NCI-H1105 treated with DMSO at 0.1 percent for 48 hours (cell line): ENCODE measurements at places on chromosomes 5 and 9.

DNA sequence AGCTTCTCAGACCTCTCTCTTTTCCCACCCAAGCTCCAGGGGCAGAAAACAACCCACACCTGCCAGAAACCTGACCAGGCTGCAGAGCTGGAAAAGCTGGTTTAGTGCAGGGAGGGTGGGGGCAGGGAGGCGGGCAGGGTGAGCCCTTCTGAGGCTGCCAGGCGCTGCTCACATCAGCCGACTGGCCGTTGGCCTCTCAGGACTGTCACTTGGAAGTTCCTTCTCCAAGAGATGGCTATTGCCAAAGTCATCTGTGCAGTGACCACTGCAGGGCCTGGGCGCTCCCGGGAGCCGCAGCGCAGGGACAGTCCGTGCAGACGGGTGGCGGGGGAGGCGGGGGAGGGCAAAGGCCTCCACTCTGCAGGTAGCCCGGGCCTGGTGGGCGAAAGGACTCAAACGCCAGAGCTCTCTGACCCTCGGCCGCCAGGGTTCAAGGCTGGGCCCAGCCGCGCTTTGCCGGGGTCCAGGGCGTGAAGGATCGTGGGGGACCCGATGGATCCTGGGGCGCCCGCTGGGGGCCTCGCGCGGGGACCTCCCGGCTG is 205.0 kb upstream of the IER5L start:
- peak; percentile 74 for DNase-seq

GRCh38 chr9:127386249-127386648 is 10.7 kb upstream of the SLC2A8 start:
- DNase-seq: no peak

- DNase-seq: no peak
Observed at GRCh38 chr5:1204693-1205242, 3.4 kb downstream of the SLC6A19 start.

DNA sequence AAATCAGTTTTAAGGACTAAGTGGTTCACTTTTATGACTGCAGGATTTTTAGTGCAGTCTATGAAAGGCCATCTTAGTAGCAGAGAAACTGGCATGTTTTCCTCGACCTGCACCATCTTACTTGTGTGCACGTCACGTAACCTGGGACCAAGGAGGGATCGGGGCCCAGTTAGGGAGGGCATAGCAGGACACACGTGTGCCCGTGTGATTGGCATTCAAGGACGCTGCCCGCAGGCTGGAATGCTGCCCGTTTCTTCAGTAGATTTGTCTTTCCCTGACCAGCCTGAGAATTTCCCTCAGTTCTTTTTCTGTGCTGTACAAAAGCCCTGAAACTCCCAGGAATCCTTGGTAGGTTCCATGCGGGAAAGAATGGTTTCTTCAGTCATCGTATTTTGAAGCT is 196.3 kb downstream of the TRIO start:
- DNase-seq: no peak

GRCh38 chr5:149702934-149703646 is 27.0 kb upstream of the PPARGC1B start:
- no peak for DNase-seq

- no peak for DNase-seq
Observed at GRCh38 chr9:37414503-37414943, 8.0 kb upstream of the GRHPR start.

- DNase-seq: no peak
Observed at GRCh38 chr9:137295238-137295811, 6.7 kb downstream of the NRARP start.

DNA sequence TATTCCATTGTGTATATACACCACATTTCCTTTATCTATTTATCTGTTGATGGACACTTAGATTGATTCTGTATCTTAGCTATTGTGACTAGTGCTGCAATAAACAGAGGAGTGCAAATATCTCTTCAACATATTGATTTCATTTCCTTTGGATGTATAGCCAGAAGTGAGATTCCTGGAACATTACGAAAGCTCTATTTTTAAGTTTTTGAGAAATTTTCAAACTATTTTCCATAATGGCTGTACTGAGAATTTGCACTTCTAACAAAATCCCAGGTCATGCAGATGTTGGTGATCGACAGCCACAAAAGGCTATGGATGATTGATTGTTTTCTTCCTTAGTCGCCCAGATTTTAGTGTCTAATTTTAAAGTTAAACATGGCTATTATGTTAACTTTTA is 132.7 kb upstream of the MTAP start:
- DNase-seq: no peak

- DNase-seq: no peak
Observed at GRCh38 chr5:98309785-98310598, 463.5 kb upstream of the RGMB start.

GRCh38 chr9:94478755-94479730 is 75.8 kb upstream of the PCAT7 start:
- no peak for DNase-seq

GRCh38 chr5:40160435-40160834 is 519.3 kb upstream of the PTGER4 start:
- no peak for DNase-seq

DNA sequence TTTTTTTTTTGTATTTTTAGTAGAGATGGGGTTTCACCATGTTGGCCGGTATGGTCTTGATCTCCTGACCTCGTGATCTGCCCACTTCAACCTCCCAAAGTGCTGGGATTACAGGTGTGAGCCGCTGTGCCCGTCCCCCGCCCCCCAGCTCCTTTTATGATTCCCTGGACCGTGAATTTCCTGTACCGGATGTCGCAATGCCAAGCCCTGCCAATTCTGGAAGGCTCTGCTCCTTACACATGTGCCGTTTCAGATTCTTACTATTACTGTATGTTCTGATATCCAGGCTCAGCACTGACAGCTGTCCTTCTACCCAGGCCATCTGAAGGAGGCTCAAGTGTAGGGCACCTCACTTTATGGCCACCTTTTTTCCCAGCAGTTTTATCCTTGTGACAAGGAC is 100.1 kb downstream of the PLCXD3 start:
- DNase-seq: no peak

DNA sequence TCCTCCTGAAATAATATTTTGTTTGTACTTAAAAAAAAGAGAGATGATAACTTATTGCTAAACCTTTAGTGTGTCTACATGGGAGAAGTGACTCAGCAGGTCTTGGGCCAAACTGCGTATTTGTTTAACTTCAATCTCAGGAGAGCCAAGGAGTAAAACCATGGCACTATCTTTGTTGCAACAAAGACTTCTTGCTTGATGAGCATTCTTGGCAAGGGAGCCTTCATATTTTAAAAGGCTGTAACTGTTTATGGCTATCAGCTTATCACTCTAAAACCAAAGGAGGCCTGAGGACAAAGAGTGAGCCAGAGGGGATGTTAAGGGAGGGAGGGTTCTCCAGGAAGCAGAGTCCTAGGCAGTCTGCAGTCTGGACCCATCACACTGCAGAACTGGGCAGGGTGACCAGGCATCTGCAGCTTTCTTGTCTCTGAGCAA is 216.2 kb upstream of the S1PR3 start:
- DNase-seq: no peak

DNA sequence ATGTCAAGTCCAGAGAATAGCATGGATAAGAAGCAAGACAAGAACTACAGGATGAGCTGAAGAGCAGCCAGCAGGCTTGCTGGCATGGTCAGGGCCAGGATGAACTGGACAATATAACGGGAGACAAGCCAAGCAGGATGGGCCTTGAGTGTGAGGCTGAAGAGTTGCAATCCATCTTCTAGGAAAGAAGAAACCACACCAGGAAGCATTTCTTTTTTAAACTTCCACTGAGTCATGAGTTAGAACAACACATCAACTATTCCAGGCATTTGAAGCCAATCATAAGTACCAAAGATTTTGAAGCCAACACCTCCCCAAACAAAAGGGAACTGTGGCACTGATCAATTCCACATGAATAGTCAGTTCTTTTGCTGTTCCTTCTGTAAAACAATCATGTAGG is 27.3 kb downstream of the SLC31A2 start:
- DNase-seq: no peak

DNA sequence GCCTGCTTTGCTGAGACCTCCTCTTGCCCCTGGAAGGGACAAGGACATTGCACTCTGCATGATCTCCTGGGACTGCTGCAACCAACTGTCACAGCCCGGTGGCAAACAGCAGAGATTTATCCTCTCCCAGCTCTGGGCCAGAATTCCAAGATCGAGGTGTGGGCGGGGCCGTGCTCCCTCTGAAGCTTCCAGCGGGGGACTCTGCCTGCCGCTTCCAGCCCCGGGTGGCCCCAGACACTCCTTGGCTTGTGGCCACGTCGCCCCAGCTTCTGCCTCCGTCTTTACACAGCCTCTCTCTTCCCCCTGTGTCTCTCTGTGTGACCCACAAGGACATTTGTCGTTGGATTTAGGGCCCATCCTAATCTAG is 67.1 kb downstream of the COL5A1 start:
- DNase-seq: no peak

DNA sequence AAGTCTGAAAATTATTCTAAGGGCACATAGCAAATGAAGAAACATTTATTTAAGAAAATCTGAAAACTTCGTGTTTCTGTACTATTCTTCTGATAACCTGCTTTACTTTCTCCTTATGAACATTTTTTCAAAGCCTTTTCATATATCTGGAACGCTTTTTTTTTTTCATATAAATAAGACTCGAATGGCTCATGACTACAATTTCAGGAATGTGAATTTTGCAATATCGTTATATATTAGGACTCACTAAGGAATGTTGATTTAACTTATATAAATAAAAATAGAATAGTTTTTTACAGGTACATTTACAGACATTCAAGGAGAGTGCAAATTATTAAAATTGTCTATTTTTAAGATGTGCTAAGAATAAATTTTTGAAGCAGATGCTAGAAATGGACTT is 42.9 kb downstream of the GPBP1 start:
- DNase-seq: no peak

- DNase-seq: peak; percentile 12
Observed at GRCh38 chr5:91487420-91487819, 104.3 kb upstream of the ARRDC3 start.

DNA sequence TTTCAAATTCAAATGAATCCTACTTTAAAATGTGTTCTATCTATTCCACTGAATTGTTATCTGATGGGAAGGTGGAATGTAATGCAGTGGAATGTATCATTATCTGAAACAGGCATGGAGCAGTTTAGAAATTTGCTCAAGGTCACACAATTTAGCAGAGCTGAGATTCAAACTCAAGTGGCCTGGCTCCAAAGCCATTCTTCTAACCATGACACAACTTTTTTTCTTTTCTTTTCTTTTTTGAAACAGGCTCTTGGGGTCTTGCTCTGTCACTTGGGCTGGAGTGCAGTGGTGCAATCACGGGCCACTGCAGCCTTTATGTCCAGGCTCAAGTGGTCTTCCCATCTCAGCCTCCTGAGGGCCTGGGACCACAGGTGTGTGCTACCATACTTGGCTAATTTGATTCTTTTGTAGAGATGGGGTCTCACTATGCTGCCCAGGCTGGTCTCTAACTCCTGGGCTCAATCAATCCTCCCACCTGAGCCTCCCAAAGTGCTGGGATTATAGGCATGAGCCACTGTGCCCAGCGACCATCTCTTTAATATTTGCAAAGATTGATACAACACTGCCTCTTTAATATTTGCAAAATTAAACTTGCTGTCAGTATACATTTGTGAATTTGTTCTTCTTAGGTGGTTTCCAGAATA is 50.0 kb downstream of the CAST start:
- no peak for DNase-seq

GRCh38 chr5:172748341-172748843 is 22.6 kb downstream of the DUSP1 start:
- no peak for DNase-seq

GRCh38 chr5:44942524-44943001 is 133.8 kb downstream of the MRPS30 start:
- DNase-seq: no peak

DNA sequence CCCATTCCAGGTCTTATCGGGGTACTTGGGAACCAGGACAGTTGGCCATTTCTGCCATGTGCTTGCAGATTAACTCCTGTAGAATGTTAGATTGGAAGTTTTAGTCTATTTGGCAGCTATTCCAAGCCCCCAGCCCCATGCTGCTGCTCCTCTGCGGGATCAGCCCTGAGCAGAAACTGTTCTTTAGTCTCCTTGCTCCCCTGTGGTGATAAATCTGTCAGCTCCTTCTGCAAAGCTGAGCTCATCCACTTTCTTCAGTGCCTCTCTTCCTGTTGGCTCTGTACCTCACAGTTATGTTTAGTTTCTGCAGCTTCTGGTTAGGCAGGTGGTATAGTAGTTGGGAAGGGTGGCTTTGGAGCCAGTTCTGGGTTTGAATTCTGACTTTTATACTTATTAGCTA is 170.4 kb downstream of the GRIA1 start:
- no peak for DNase-seq

DNA sequence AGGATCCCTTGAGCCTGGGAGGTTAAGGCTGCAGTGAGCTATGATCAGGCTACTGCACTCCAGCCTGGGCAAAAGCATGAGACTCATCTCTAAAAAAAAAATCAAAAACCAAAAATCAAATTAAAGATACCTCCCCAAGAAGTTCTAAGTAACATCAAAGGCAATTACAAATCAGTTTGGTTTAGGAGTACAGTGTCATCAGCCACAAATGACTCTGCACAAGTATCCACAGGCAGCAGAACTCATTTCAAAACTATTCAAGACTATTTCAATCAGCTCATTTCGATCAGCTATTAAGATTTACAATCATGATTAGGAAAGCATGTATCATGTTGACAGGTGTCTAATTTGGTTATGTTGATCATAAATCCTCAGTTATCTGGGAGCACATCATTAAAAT is 19.1 kb downstream of the TRMO start:
- DNase-seq: no peak

DNA sequence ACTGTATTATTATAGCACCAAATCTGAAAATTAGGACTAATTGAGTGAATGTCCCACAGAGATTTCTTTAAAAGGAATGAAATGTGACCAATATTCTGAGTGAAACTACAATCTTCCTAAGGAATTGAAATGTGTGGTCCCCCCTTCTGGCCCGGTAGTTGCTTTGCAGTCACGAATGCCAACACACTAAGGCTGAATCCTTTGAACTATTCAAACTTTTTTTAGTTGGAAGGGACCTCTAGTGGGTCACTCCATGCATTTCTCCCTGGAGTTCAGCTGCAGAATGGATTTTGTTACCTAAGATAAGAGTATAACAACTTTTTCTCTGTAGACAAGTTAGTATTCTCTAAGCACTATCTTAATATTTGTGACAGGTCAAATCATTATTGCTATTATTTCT is 2.8 kb downstream of the CDH6 start:
- DNase-seq: no peak
